ENCODE measurements at places on chromosomes 11 and 22.
A peak's percentile ranks its signal among the peaks of the same experiment; 100 is the strongest.

DNA sequence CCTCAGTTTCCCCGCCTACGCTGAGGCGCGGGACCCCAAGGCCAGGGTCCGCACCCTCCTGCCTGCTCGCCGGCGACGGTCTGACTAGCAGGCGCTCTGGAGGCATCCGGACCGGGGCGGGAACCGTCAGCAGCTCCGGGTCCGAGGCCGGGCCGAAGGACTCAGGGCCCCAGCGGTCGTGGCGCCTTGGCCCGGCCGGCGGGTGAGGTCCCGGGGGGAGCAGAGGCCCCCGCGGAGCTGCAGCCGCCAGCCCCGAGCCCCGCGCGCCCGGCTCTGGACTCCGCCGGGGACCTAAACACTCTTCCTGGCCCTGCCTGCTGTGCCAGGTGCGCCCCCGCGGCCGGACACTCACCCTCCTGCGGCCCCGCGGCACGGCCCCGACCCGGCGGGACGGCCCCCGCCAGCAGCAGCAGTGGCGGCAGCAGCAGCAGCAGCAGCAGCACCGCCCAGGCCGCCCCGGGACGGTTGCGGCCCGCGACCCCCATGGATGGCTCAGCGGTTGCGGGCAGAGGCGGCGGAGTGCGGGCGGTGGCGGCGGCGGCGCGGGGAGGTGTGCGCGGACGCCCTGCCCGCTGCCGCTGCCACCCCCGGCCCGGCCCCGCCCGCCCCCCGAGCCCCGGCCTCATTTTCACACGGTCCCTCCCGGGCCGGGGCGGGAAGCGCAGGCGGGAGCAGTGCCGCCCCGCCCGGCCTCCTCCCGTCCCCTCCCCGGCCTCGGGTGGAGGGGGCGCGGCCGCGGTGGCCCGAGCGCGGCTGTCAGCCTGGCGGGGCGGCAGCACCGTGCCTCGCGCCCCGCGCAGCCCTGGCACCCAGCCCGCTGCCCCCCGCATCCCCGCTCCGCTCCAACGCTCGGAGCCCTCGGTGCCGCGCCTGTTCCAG is at the start of gene SCUBE2:
Gene SCUBE2, minus strand, starts transcription at position 556 of the 879 bp plus-strand sequence. Its CDS starts 71 bp downstream, at position 485.
- no peak for DNase-seq

DNA sequence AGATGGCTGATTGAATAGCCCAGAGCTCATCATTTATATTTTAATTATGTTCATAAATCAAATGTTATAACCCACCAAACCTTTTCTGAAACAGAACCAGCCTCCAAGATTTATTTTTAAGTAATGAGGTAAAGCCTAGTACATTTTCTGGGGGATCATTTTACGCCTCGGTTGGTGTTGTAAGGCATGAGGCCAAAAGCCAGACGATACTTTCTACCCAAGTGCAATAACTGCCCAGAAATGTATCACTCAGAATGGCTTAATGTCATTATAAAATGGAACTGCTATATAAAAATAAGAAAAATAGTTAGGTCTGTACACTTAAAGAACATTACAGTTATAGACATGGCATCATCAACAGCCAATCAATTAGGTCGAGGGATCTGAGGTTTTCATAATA is 283.3 kb downstream of the CADM1 start:
- DNase-seq: no peak

GRCh38 chr11:110242746-110243145 is 53.7 kb downstream of the RDX start:
- DNase-seq: no peak

GRCh38 chr11:133901999-133902398 is 54.8 kb downstream of the IGSF9B start:
- DNase-seq: no peak

DNA sequence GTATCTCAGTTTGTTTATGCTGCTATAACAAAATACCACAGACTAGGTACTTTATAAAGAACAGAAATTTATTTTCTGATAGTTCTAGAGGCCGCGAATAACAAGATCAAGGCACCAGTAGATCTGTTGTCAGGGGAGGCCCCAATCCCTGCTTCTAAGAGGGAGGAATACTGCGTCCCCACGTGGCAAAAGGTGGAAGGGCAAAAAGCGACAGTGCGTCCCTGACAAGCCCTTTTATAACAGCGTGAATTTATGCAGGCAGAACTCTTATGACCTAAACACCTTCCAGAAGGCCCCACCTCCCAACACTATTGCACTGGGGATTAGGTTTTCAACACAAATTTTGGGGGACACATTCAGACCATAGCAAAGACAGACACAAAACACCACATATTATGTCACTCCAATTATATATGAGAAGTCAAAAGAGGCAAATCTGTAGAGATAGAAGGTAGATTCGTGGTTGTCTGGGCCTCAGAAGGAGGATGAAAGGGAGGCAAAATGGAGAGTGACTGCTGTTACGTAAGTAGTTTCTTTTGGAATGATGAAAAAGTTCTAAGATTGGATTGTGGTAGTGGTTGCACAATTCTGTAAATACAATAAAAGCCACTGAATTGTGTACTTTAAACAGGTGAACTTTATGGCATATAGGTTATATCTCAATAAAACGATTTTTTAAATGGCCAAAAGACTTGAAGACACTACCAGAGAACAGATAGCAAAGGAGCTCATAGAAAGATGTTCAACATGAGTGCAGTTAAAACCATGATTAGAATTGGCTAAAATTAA is 30.1 kb upstream of the TNRC6B start:
- no peak for DNase-seq

GRCh38 chr11:110338684-110339083 is 42.3 kb upstream of the RDX start:
- DNase-seq: peak; percentile 16
